ENCODE measurements at places on chromosomes 5 and 9.

GRCh38 chr5:116905885-116906284 is 331.3 kb upstream of the SEMA6A start:
- no peak for DNase-seq

DNA sequence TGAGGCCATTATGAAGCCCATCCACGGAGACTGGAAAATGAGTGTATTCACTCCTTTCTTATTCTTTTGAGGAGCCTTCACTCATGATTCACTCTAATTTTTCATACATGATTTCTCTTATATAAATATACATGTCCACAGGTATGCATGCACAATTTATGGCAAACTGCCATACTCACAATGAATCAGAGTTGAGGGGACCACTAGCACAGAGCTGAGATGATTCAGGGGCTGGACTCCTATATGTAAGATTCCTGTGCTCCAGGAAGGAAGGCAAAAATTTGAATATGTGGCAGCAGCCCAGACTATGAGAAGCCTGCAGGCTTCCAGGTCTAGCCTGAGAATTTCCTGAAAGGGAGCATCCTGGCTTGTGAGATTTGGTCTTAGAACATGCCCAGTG is 484.6 kb downstream of the PRELID2 start:
- DNase-seq = no peak

GRCh38 chr5:3258050-3258449 is 337.6 kb upstream of the IRX1 start:
- DNase-seq = no peak

DNA sequence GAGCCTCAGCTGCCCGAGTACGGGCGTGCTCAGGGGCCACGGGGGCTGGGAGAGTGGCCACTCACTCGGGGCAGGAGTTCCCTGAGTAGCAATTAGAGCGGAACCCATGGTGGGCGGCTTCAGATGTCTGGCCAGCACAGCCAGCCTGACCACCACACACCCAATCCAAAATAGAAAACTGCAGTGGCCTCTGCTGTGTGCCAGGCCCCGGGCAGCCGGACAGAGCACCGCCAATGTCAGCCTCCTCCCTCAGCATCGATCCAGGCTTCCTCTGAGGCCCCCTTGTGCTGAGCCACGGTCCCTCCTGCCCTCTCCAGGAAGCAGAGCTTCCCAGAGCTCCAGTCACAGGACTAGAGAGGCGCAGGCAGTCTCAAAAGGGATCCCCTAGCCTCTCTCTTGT is 2.7 kb downstream of the ADAMTS2 start:
- DNase-seq = no peak

GRCh38 chr5:173835131-173835530 is 53.0 kb upstream of the CPEB4 start:
- DNase-seq = no peak

GRCh38 chr9:85155352-85155751 is 485.8 kb downstream of the NTRK2 start:
- DNase-seq = no peak

DNA sequence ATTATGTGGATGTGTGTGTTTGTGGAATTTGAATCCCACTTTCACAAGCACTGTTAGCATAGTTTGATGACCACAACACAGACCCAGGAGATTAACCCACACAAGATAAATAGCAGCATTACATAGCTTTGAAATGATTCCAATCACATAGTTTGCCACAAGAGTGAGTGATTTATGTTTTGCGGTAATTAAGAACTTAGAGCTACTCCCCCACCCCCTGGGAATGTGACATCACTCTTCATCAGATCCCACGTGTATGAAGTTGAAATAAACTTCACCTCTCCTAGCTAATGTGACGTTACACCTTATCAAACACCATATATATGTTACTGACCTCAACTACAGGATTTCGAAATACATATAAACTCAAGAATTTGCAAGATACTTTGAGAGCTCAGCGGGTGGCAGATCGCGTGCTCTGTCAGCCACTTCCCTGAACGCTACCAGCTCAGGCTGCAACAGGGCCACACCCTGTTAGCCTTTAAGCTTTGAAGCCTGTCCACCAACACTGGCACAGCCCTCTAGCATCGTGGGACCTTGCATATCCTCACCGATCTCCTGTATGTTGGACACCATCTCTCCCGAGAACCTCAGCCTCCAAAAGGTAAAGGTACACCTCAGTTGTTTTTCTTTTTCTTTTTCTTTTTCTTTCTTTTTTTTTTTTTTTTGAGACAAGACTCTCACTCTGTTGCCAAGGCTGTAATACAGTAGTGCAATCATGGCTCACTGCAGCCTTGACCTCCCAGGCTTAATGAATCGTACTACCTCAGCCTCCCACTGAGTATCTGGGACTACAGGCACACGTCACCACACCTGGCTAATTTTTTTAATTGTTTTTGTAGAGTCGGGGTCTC is 1.7 kb upstream of the AGTPBP1 start:
- DNase-seq = peak; percentile 13

DNA sequence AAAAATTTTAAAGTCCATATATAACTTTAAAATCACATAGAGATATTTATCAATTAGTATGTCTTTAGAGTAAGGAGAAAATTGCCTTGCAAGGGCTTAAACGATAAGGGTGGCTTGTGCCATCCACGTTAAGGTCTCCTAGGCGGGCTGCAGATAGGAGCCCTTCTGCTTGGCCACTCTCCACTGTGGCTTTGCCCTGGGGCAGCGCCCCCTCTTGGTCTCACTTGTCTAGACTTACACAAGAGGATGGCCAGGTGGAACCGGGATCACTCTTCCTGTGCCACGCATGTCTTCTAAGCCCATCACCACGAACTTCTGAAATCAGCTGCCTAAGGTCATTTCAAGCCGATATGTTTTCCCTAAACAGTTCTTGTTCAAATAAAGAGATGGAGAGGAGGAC is 2.9 kb downstream of the FPGS start:
- DNase-seq = peak; percentile 48

DNA sequence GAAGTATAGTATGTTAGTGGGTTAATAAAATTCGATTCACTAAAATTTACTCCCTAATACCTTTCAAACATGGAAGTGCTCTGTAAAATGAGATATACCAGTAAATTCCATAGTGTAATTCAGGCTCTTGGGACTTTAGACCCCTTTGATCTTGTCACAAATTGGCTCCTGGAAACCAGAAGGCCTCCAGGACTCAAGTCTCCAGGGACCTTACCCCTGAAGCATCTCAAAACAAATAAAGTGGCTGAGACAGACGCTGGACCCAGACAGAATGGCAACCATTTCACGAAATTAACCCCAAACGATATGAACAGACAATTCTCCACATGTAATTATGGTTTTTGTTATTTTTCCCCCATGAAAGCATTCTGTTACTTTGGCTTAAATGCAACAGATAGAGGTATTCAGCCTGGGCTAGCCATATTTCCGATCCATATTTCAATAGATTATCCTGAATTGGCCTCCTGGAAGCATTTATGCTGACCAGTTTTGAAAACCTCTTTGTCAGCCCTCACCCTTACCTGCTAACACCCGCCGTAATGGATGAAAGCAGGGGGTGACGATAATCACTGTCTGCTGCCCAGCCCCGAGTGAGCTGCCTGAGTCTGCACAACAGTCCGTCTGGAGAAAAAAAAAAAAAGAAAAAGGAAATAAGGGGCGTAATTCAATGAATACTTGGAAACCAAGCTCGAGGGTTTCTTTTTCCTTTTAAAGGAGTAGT is 34.1 kb upstream of the EFNA5 start:
- DNase-seq = no peak

DNA sequence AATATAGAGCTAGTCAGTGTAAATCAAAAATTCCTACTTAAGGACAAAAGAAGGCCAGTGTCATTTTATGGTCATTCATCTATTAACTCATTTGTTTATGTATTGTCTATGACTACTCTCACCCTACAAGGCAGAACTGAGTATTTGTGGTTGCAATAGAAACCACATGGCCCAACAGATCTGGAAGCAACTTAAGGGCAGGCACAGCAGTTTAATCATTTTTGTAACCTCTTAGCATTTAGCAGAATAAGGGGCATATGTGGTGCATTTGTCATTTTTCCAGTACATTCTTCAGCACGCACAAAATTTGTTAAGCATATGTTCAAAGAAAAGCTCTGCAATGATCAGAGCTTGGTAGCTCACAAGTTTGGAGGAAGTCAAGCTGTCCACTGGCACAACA is 1.1 kb downstream of the FKBP15 start:
- DNase-seq = no peak

- DNase-seq = no peak
Observed at GRCh38 chr5:1983919-1984695, 101.4 kb upstream of the IRX4 start.

- DNase-seq = no peak
Observed at GRCh38 chr5:85395526-85395925, 1010.8 kb upstream of the EDIL3 start.

DNA sequence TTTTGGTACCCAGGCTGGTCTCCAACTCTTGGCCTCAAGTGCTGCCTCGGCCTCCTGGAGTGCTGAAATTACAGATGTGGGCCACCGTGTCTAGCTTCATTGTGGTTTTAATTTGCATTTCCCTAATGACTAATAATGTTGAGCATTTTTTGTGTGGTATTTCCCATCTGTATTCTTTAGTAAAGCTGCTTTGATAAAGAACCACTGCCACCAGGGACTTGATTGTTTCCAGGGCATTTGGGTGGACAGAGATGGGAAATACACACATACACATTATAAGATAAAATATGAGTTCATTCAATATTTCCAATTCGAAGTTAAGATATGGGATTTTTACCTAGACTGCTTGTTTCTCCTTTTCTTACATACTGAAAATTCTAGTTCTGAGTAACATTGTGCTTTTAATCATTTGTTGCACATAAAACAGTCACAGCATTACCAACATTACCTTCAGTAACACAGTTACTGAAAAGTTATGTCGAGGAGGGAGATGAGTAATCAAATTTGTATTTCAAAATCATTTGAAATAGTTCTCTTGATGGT is 28.9 kb downstream of the HABP4 start:
- no peak for DNase-seq

GRCh38 chr5:167030500-167031120 is 1260.8 kb upstream of the WWC1 start:
- no peak for DNase-seq

Data from CD4-positive, alpha-beta T cell treated with Interleukin-6 for 4 hours (primary cell).